B cell (primary cell): ENCODE measurements at places on chromosomes 4 and X. TPM values are rescaled to one million over a fixed set of nuclear protein-coding genes. Genes with fewer than 3 reads are reported as not detected.

Gene DNAAF6
- total RNA-seq, result not detected in 2 replicates

Gene GAGE12F
- not detected in 2 replicates for total RNA-seq

Gene RBM46
- not detected in 2 replicates for total RNA-seq

Gene CFI
- not detected in 2 replicates for total RNA-seq

Gene TMPRSS11D
- not detected in 2 replicates for total RNA-seq

Gene MTNR1A
- total RNA-seq, result not detected in 2 replicates
